ENCODE measurements at places on chromosomes 5 and 9.

- no peak for DNase-seq
Observed at GRCh38 chr5:172405226-172406107, 48.9 kb downstream of the SH3PXD2B start.

DNA sequence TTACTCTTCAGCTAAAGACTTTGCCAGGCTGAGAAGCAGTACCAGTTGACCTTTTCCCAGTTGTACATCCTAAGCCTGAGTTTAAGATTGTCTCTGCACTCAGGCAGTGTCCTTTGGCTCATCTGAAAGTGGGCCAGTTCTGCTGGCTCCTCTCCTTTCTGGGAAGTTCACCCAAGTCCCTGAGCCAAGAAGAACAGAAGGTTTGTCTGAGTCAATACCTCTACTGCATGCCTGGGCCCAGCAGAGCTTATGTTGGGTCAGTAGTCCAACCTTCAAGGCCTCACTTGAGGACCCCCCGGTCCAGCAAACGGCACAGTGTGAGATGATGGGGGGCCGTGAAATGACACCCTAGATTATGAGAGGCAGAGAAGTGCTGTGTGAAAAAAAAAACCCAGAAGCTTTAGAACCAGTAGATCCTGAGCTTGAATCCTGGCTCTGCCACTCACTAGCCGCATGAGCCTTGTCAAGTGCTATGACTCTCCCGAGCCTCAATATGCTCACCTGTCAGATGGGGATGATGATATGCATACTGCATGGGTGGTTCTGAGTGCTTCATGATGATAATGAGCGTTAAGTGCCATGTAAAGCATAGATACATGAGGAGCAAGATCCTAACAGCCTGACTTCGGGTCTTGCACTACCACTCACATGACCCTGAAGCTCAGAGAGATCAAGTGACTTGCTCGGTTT is 156.0 kb downstream of the MACROH2A1 start:
- DNase-seq = no peak

DNA sequence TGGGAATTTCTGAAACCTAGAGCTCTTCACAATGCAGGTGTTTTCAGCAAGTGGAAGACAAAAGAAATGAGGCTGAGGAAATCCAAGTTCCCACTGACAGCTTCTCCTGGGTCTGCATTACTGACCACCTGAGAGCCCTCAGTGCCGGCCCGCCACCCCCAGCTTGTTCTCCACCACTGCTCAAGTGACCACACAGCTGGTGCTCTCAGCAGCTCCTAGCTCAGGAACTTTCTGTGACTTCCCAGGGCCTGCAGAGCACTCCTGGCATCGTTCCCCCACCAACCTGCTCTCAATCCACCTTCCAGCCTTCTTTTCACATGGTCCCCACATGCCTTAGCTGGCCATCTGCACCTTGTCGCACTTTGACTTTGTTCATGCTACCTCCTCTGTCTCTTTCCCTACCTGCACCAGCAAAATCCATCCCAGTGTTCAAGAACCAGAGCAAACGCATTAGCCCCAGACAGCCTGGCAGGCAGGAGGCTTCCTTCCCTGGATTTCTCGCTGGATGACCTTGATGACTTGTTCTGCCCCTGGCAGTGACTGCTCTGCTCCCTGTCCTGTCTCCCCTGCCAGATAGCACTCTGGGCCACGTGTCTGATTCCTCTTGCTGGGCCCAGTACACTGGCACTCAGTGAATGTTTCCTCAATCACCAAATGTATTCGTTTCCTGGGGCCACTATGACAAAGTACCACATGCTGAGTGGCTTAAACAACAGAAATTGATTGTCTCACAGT is 35.1 kb upstream of the NANS start:
- no peak for DNase-seq

GRCh38 chr5:147752033-147752432 is 30.5 kb downstream of the JAKMIP2 start:
- peak; percentile 32 for DNase-seq

DNA sequence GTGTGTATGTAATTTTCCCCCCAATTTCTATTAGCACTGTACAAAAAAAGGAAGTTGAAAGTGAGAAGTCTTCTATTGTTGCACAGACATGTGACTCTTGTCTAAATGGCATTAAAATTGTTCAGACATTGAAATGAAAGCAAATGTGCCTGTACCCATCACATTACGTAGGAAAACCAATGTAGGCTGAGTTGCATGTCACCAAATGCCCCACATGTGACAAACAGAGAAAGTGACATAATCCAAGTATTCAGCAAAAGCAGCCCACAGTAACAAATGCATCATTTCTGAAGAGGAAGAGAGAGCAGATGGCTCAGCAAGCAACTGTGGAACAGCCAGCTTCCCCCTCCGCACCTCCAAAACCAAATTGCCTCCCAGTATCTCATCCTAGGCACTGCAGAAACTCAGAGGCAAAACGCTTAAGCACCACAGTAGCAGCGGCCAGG is 161.5 kb upstream of the NR4A3 start:
- no peak for DNase-seq

DNA sequence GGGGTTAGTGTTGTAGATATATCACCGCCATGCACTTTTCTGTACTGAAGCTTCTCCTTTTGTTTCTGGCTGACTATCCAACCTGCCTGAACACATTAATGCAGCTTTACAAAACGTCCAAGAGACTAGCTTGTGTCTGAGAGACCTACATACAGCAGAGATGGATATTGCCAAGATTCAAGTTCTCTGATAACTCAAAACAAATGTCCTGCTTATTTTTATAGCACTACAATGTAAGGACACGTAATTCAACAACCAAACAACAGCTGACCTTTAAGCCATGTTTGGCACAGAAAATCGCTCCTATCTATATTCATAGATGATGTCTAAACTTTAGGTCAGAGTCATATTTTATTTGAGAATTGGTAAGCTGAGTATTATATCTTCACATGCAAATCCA is 76.2 kb upstream of the NTRK2 start:
- DNase-seq = no peak

DNA sequence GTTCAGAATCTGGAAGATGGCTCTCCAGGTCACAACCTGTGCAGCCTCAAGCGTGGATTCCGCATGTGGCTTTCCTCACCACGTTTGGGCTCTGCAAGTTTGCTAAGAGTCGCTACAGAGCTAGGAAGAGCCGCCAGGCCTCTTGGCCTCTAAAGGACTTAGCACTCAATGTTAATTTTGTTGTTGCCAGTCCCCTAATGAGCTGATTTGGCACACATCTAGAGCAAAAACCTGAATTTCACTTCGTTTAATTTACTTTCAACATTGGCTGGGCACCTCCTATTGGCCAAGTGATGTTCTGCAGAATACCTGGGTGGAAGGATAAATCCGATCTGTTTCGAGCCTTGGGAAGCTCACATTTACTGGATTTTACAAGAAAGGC is 65.8 kb upstream of the UNC5A start:
- DNase-seq = no peak

- DNase-seq = no peak
Observed at GRCh38 chr9:108755979-108756378, 99.8 kb downstream of the ACTL7B start.

- no peak for DNase-seq
Observed at GRCh38 chr9:123590499-123590898, 234.5 kb downstream of the CRB2 start.

GRCh38 chr5:9545136-9545991 is 511 bp downstream of the SEMA5A start:
- peak; percentile 60 for DNase-seq

DNA sequence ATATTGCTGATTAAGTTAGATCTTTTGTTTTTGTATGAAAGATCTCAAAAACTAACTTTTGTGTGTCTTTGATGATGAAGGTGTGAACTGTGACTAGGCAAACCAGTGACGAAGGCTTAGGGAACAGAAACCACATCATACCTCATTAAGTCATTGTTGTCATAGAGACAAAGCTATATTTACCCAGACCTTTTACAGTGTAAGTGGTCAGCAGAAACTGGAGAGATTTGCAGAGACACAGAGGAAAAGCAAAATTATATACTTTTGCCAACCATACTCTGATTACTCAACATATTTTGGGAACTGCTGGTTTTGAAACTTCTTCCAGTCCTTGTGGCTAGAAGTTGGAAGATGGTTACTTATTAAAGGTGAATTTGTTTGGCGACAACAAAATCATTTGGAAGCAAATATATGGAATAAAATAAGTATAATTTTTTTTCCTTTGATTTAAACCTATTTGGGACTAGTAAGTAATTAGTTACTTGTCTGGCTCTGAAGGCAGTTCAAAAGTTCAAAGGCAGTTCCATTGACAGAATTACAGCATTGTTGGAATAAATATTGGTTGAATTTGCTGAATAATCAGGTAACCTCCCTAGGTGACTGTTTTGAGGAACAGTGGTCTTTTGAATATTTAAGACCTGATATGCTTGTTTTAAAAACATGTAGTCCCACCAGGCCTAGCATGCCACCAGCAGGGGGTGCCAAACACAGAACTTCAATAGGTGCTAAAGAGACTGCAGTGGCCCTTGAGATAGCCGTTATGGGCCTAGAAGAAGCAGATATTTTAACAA is 103.8 kb downstream of the RPS23 start:
- peak; percentile 55 for DNase-seq

All from ELF-1 (cell line).